ENCODE measurements at places on chromosomes 4 and X.

- DNase-seq: no peak
Measured at GRCh38 chr4:78758085-78758484, 18.1 kb upstream of the BMP2K start.

- peak; percentile 58 for DNase-seq
Measured at GRCh38 chr4:3044870-3045819, 29.2 kb downstream of the HTT-AS start.

- DNase-seq: no peak
Measured at GRCh38 chr4:122652379-122652778, 31.5 kb upstream of the IL21 start.

DNA sequence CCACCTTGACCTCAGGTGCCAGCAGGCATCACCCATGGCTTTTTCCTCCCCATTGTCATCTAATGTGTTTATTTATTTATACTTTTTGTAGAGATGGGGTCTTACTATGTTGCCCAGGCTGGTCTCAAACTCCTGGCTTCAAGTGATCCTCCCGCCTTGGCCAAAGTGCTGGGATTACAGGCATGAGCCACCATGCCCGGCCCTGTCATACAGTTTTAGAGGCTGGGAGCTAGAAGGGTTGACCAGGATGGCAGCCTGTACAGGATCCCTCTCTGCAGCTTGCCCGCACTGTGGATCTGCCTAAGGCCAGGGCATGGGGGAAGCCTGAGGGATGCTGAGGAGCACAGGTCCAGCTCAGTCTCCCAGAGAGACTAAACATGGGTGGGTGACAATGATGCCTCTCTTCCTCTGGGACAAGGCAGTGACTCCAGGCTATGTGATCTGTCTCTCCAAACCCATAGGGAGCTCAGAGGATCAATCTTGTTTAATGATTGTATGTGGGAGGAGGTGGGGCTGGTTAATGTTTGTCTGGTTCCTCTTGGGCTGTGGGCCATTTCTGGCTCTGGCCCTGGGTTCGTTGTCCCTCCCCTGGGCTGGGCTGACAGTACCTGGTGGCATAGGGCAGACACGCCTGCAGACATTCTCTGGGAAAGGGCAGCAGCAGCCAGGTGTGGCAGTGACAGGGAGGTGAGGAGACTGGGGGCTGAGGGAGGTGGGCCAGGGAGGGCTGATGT lies 8.3 kb upstream of the GJB1 start:
- DNase-seq: no peak

- no peak for DNase-seq
Measured at GRCh38 chr4:40227284-40227683, 30.5 kb downstream of the RHOH start.

DNA sequence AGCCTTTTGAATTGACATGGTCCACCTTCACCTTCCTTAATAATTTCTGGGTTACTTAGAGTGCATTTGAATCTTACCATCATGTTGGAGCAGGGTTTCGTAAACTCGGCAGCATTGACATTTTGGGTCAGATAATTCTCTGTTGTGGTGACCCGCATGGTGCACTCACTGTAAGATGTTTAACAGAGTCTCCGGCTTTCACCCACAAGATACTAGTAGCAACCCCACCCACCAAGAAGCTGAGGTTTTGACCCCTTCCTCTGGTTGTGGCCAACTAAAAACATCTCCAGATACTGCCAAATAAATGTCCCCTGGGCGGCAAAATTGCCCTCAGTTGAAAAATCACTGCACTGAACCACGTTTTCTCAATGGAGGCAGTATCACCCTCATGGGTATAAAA lies 62.7 kb downstream of the CHST7 start:
- no peak for DNase-seq

- DNase-seq: no peak
Measured at GRCh38 chrX:83504721-83505479, 3.2 kb upstream of the POU3F4 start.

- no peak for DNase-seq
Measured at GRCh38 chrX:16579517-16579916, 70.4 kb upstream of the S100G start.

GRCh38 chr4:127400731-127401346 lies 231.9 kb upstream of the INTU start:
- DNase-seq: no peak

DNA sequence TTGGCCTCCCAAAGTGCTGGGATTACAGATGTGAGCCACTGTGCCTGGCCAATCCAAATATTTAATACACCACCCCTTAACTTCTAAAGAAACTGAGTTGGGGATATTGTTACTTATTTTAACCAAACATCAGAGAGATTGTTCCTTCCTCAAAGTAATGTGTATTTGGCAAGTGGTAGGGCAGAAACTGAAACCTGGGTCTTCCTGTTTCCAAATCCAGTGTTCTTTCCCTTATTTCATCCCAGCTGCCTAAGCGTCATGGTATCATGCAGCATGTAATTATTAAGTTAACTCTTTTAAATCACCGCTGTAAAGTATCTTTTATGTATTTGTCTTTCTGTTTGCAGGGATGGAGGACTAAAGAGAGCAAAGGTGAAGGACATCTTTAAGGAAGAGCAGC lies 68.4 kb downstream of the GPAT3 start:
- no peak for DNase-seq

- DNase-seq: no peak
Measured at GRCh38 chr4:148044089-148044911, 312.4 kb downstream of the ARHGAP10 start.

DNA sequence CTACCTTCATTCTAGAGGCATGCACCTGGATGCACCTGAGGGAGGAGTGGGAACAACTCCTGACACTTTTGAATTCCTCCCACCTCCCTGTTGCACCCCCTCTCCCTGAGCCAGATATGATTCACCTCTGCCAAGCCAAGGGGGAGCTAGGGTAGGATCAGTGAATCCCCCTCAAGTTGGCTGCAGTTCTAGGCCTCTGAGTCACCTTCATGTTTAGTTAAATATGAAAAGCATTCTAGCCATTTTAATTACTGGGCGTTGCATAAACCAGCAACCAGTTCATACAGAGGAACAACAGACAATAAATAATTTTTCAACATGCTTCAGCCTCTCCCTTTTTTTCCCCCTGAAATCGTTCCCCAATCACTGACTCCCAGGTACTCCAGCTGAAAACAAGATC lies 1440.2 kb downstream of the ADGRL3 start:
- no peak for DNase-seq

DNA sequence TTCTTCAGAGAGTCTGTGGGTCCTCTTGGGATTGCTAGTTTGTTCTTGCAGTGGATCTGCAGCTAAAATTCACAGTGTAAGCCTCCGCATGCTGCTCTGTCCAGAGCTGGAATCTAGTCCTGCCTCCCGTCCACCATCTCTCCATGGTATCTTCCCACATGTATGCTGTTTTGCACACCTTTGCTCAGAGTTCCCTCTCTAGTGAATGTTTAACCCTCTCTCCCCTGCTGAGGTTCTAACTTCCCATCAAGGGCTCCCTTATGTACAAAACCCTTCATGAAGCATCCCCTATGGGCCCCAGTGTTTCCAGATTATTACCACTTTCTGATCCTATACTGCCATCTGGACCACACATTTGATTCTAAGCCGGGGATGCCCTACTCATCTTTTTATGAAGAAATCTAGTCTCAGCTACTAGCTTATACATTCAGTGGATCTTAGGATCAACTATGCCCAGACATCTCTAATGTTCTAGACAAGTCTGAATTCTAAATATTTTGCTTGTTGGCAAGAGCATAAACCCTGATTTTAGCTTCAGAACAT lies 157.3 kb downstream of the CPEB2 start:
- no peak for DNase-seq

DNA sequence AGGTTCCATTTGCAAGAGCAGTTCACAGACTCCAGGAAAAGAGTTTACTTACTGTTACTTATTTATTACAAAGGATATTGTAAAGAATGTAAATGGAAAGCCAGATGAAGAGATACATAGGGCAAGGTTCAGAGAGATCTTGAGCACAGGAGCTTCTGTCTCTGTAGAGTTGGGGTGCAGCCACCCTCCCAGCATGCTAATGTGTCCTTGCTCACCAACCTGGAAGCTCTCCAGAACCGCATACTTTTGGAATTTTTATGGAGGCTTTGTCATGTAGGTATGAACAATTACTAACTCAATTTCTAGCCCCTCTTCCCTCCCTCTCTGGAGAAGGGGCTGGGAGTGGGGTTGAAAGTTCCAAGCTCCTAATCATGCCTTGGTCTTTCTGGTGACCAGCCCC lies 857.2 kb downstream of the RPA4 start:
- no peak for DNase-seq

DNA sequence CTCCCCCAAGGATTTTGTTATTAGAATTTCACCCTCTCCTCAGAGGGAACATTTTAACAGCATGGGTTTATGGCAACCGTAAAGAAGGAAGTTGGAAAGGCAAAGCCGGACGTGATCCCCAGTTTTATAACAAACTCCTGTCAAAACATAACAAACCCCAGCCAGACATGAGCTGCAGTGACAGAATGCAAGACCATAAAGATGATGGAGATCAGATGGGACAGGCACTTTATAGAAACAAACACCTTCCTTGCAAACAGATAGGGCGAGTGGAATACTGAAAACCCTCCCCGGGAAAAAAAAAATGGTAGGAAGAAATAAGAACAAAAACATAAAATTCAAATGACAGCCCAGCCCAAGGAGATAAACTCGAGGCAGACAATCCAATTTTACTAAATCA lies 281.4 kb downstream of the LDB2 start:
- DNase-seq: no peak
